NCI-H510A treated with DMSO at 0.1 percent for 48 hours (cell line): ENCODE measurements at places on chromosomes 11 and 22.
A peak's percentile ranks its signal among the peaks of the same experiment; 100 is the strongest.

- DNase-seq = no peak
These were observed 21.0 kb upstream of the GNB1L start for GRCh38 chr22:19875531-19876313.

DNA sequence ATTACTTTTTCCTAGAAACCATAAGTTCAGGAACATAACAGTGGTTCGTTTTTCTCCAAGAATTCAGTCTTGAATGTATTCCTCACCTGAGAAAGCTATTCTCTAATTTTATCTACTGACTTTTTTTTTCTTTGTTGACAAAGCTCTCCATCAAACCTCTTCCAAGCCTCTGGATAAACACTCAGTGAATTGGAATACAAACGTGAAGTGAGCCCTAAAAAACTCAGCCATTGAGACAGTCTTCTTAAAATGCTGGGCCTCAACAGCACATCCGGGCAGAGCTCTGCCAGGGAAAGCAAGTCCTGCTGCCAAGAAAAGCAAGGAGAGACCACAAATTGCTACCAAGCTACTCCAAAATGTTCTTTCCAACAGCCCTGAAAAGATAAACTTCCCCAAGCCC, 7.7 kb upstream of the SLC1A2 start:
- no peak for DNase-seq

GRCh38 chr11:124197999-124198398, 14.9 kb downstream of the OR10D3 start:
- no peak for DNase-seq

GRCh38 chr11:12827929-12828812, 153.9 kb downstream of the TEAD1 start:
- DNase-seq = peak; percentile 90

DNA sequence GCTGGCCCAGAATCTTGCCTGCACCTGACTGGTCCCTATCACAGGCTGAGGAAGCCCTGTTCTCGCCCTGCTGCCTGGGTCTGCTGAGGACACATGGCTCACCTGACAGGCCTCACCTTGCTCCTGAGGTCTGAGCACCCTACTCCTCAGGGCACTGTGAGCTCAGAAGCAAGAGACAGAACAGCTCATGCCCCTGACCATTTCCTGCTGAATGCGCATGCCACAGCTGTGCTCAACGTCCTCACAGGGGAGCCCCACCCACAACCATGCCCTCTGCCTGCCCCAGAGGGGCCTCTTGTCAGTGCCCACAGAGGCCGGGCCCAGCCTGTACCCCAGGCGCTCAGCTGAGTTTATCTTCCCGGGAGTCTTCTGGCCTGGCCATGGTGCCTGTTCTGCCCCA, 2.8 kb upstream of the TSPO start:
- no peak for DNase-seq

- DNase-seq = no peak
These were observed 11.8 kb upstream of the SWAP70 start for GRCh38 chr11:9651899-9652748.

DNA sequence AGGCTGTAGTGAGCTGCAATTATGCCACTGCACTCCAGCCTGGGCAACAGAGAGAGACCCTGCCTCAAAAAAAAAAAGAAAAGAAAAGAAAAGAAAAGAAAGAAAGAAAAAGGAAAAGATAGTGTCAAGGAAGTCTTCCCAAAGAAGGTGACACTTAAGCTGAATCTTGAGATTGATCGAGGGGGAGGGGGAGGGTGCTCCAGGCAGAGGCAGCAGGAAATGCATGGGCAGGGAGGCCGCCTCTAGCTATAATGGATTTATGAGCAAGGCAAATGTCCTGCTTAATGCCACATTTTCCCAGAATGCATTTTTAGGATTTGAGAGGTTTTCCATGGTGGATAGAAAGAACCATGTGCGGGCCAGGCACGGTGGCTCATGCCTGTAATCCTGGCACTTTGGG, 13.8 kb upstream of the DDB2 start:
- no peak for DNase-seq

DNA sequence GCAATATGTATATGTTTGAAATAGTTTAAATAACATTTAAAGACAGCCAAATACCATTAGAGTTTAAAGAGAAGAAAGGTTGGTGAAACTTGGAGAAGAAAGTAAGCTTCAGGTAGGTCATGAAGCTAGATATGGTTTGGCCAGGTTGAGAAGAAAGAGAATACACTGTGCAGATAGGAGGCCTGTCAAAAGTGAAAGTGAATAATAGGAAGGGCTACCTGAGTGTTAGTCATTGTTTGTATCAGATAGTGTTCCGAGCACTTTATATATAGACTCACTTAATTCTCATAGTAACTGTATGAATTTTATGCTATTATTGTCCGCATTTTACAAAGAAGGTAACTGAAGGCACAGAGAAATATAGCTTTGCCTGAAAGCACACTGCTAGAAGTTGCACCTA, 56.9 kb downstream of the USP47 start:
- DNase-seq = no peak

- DNase-seq = peak; percentile 82
These were observed 11.3 kb upstream of the NELL1 start for GRCh38 chr11:20658135-20658534.

DNA sequence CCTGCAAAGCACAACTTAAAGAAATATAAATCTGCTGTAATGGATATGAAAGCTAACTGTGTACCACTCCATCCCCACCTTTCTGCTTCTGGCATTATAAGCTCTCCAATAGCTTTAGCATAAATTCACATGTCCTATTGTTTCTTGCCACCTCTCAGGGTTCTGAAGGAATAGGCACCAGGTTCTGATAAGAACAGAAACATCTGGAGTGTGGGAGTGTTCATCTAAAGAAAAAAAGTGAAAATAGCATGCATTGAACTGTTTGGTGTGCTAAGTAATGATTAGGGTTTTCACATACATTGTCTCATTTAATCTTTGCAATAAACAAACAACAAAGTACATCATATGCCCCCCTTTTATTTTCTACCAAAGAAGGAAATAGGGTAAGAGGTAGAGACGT, 72.3 kb downstream of the FAM76B start:
- DNase-seq = no peak

DNA sequence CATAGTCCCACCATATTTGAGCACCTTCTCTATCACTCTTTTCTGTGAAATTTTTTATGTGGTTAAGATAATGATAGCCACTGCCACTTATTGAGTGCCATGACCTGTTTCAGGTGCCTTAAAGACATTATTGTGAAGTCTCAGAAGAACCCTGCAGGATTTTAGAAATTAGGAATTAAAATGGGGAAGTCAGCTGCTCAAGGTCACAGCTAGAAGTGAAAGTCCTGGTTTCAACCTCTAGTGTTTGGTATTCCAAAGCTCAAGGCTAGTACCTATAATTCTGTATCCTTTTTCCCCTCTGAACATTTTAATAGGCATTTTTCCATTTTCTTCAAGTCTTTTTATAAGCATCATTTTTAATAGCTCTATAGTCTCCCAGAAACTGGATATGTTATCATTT, 9.0 kb upstream of the RRM1 start:
- no peak for DNase-seq

GRCh38 chr11:40204228-40204627, 1255.2 kb downstream of the LRRC4C start:
- no peak for DNase-seq

DNA sequence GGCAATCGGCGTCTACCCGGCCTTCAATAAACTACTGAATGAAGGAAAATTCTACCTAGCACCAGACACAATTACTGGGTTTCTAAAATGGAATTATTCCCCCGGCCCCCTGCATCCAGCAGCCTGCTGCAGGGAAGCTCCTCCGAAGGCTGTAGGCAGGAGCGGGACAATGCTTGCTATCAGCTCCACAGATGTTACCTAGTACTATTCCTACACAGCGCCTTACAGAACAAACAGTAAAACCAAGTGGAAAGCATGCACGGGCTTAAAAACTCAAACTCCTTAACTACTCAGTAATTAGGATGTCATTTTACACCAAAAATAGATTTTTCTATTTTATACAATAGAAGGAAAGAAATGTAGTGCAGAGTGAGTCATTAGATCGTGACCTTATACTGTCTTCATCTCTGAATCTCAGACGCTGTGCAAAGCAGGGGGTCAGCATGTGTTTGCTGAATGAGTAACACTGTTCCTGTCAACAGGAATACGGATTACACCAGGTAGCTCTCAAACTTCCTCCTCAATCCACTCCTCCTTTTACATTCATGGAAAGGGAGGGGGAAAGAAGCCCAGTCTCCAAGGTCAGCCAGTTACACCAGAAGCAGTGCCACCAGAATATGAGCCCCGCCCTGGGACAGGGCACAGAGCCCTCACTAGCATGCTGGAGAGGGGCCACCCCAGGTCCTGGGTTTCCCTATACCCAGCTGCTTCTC, 74.9 kb downstream of the PACSIN2 start:
- peak; percentile 34 for DNase-seq

- DNase-seq = no peak
These were observed 19.7 kb upstream of the IFT27 start for GRCh38 chr22:36795633-36796032.

DNA sequence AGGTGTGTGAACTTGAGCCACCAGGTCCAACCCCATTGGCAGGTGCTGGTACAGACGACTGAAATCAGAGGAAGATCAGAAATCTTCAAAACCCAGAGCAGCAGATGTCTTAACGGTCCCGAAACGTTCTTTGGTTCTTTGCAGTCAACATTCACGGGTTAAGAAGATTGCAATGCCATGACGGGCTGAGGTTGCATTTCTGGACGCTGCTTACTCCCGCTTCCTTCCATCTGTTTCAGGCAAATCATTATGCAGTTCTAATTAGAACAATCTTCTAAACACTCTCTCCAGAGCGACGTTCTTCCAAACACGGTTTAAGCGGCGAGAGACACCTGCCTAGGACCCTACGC, 492 bp upstream of the LUZP2 start:
- no peak for DNase-seq

- DNase-seq = peak; percentile 17
These were observed 6.0 kb downstream of the MRPL40 start for GRCh38 chr22:19438298-19438697.

- no peak for DNase-seq
These were observed 45.5 kb downstream of the GAB4 start for GRCh38 chr22:16962501-16962900.

DNA sequence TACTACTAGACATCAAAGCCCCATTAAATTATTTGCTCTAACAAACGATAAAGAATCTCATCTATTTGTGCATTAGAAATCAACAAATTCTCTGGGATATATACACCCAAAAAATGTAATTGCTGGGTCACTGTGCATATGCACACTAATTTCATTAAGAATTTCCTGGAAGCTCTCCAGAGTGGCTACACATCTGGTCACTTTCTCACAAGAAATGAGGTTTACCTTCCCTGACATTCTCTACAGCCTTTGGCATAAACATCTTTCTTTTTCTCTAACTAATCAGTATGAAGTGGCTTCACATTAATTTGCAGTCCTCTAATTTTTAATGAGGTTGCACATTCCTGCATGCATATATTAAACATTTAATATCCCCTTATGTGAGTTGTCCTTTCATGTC, 150.8 kb upstream of the ANO5 start:
- no peak for DNase-seq

DNA sequence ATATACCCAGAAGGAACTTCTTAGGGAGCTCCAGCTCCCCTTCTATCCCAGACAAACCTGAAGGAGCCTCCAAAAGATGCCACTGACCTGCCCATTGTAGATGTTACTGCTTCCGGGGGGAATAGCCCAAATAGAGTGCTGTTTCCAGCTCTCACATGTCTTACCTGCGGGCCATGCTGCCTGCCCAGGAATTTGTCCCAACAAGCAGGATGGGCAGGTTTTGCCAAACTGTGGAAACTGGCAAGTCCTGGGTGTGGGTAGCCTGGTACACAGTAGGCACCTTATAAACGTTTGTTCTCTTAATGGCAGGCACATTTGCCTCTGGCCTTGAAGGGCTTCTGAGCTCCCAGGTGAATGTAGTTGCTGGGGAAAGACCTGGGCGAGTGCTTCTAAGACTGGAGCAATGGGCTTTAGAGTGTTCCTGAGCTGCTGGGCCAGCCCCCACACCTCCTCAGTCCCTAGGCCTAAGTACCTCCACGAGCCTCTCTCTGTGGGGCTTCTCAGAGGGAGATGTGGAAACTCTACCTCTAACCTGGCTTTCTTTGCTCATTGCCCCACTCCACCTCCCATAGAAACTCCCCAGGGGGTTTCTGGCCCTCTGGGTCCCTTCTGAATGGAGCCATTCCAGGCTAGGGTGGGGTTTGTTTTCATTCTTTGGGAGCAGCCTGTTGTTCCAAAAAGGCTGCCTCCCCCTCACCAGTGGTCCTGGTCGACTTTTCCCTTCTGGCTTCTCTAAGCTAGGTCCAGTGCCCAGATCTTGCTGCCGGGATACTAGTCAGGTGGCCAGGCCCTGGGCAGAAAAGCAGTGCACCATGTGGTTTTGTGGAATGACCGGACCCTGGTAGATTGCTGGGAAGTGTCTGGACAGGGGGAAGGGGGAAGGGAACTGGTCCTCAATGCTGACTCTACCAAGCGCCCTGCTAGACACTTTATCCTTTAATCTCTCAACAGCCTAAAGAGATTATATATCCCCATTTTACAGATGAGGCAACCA, 37.2 kb downstream of the LIMK2 start:
- no peak for DNase-seq

- DNase-seq = no peak
These were observed 12.1 kb downstream of the TAF1D start for GRCh38 chr11:93729129-93729616.

GRCh38 chr11:79902493-79902892, 461.7 kb upstream of the TENM4 start:
- DNase-seq = no peak

DNA sequence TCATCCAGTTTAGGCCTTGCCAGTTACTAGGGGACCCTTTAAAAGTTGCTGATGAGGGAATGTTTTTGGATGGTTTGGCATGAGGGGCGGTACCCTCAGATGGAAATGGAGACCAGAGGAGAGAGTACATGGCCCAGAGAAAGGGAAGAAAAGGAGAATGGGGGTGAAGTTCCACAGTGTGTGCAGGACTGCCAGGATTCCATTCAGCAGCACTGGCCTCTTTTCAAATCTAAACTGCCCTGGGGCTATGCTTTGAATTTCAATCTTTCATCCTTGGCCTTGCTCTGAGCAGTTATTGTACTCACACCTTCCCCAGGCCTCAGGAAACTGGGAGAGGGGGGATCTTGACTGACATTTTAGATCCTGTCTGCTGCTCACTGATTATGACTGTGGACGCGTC, 3.0 kb downstream of the SLC3A2 start:
- DNase-seq = no peak

DNA sequence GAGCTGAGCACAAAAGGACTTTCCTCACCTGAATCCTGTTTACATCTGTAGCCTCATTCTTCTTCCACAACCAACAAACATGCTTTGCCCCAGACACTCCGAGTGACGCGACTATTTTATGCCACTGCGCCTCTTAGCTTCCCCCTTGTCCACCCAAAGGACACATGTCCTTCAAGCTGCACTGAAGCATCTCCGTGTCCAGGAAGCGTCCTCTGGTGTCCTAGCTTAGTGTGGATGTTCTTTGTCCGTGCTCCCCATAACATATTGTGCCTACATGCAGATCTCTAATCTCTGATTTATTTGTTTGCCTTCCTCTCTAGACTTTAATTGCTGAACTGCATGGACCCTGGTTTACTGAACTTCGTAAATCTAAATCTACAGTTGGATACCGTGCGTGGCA, 20.1 kb upstream of the CECR2 start:
- DNase-seq = no peak
